Left renal cortex interstitium (tissue), 4 donors: ENCODE measurements at places on chromosomes 11 and 22.

DNA sequence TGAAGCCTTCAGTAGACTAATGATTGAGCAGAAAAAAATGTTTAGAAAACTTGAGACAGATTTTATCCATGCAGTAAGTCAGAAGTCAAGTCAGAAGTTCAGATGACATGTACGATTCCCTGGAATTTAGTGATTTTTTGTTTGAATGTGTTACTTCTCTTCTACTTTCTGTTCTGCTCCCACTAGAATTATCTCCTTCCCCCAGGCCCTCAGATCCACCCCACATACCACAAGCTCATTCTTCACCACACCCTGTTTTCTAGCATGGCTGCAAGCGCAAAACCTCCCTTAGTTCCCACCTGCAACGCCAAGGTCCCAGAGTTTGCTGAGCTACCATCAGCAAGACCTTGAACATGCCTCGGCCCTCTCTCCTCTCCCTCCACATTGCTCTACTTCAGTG is 64.1 kb downstream of the KCNJ1 start:
- no peak for DNase-seq

- DNase-seq: no peak
Observed at GRCh38 chr22:27175974-27176373, 518.6 kb downstream of the MIAT start.

DNA sequence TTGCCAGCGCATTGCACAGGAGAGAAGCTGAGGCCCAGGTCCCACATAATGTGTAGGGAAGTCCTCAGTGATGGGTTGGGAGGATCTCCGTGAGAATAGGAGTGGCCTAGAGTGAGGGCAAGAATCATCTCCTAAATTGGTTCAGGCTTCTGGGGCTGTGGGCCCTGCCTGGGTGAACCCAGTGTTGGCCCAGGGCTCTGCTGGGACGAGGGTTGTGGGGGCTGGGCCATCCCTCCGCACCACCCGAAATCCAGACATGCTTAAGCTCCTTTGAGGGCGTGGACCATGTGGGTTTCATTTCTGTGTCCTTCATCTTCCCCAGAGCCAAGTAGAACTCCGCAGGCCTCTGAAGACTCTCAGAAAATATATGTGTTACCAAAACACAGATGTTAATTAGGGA is 3.7 kb downstream of the MICALL1 start:
- no peak for DNase-seq

- DNase-seq: no peak
Observed at GRCh38 chr11:116427903-116428637, 344.7 kb downstream of the BUD13 start.

DNA sequence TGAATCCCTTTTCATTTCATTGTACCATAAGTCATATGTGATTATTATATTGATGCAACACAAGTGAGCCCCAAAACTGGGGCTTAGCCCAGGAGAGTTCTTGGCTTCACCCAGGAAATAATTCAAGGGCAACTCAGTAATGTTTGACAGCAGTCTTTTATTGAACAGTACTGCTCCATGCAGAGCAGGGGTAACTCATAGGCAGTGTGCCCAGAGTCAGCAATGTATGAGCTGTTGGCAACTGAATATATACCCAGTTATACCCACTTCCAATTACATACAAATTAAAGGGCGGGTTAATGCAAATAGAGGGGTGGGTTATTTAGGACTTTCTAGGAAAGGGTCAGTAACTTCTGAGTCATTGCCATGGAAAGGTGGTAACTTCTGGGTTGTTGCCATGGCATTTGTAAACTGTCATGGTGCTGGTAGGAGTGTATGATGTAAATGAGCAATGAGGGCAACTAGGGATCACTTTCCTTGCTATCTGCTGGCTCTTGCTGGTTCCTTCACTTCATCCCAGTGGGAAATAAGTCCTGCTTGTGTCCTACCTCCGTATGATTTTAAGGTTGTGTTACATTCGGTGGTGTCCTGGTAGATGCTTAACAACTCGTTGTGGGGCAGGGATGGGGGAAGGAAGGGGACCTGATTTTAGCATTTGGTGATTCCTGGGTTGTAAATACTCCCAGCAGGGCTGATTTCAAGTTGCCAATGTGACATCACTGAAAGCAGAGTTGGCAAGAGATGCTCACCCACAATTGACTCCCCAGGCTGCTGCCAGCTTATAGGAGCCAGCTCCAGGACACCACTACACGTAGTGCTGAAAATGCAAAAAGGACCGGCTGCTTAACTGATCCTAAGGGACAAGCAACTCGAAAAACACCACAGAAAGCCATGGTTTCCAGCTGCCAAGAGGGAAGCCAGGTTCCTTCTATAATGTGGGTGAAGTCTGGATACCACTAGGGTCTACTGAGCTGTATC is 70.1 kb downstream of the SYT9 start:
- DNase-seq: no peak

- DNase-seq: no peak
Observed at GRCh38 chr11:64976651-64977050, 4.7 kb upstream of the MAJIN start.

DNA sequence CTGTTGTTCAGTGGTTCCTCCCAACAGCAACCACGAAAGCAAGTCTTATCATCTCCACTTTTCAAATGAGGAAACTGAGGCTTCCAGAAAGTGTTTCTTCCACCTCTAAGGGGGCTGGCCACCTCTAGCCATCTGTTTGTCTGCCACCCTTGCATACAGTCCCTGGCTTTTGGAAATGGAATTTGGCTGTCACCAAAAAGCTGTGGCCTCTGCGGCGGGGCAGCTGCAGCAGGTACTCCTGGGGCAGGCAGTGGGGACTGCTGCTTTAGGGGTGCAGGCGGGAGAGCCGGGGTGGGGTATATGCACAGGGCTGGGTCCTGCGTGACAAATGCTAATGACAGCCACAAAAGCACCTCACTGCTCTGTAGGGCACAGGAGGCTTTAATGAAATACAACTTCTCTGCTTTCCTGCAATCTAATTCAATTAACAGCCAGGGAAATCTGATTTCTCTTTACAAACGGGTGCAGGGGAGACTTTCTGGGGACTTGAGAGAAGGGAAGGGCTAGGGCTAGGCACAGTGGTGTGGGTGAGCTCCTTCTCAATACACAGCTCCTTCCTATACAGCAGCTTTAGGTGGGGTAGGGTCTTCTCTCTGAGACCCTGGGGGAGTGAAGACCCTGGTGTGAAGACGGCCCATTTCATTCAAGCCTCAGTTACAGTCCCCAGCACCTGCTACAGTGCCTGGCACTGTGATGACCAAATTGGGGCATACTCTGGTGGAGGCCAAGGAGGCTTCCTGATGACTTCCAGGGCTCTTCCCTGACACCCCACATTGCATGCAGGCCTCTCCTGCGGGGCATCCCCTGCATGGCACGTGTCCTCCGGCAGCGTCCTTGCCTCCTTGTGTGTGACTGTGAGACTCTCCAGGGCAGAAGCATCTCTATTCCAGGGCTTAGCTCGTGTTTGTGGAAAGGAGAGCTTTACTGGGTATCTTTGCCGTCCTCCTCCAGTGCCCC is 161.6 kb downstream of the CEP164 start:
- DNase-seq: no peak

DNA sequence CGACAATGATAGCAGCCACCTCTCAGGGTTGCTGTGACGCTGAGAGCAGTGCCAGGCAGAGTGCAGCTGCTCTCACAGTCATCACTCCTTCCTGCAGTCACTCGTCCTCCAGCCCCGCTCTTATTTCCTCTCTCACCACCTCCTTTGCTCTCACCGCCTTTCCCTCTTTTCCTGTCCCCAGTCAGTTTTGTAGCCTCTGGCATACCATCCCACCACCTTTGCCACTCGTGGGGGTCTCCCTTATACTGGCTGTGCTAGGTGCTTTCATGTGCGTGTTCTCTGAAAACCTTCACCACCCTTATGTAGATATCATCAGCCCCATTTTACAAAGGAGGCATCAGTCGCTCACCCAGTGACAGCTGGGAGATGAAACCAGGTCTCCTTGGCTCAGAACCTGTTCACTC is 19.3 kb upstream of the ST3GAL4 start:
- DNase-seq: no peak

GRCh38 chr11:61290905-61291690 is 4.0 kb downstream of the VWCE start:
- DNase-seq: no peak

DNA sequence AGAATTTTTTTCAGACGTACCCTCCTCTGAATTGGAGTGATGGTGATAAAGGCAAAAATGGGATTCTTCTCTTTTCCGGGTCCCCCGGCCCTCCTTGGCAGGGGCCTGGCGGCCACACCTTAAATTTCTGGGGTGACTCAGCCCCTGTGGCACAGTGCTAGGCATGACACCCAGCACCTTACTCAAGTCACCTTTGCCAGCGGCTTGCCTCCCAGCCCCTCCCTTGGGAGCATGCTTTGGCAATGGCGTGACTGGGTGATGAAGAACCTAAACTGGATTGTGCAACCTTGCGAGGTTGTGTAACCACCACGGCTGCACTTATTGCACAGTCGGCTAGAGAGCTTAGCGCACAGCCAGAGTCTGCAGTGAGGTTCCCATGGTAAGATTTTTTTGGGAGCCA is 16.2 kb upstream of the LDLRAD3 start:
- DNase-seq: no peak

GRCh38 chr11:30446520-30446919 is 123.6 kb downstream of the ARL14EP start:
- DNase-seq: no peak

- peak; percentile 71 for DNase-seq
Observed at GRCh38 chr11:135002236-135002635, 590.2 kb upstream of the B3GAT1 start.

- no peak for DNase-seq
Observed at GRCh38 chr11:26086028-26086427, 245.9 kb upstream of the ANO3 start.

- DNase-seq: no peak
Observed at GRCh38 chr11:62926680-62927455, 5.7 kb upstream of the CHRM1 start.

DNA sequence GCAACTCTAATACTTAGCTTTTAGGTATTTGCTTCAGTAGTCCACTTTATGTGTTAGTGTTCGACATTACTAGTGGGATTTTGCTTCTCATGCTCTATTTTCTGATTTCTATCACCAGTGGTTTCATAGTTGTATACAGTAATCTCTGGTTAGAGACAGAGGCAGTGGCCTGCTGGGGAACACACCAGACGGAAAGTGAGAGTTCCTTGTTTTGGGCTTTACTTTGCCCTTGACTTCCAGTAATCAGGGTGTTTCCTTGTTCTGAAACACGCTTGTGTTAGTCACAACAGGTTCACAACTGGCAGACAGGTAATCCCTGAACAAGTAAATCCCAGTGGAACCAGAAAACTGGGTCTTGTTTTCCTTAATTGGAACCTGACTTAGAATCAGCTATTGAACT is 56.0 kb downstream of the PACS1 start:
- DNase-seq: no peak

GRCh38 chr11:94144216-94144615 is 15.6 kb downstream of the PANX1 start:
- DNase-seq: no peak

GRCh38 chr22:22061085-22062077 is 78.8 kb upstream of the TOP3B start:
- no peak for DNase-seq

DNA sequence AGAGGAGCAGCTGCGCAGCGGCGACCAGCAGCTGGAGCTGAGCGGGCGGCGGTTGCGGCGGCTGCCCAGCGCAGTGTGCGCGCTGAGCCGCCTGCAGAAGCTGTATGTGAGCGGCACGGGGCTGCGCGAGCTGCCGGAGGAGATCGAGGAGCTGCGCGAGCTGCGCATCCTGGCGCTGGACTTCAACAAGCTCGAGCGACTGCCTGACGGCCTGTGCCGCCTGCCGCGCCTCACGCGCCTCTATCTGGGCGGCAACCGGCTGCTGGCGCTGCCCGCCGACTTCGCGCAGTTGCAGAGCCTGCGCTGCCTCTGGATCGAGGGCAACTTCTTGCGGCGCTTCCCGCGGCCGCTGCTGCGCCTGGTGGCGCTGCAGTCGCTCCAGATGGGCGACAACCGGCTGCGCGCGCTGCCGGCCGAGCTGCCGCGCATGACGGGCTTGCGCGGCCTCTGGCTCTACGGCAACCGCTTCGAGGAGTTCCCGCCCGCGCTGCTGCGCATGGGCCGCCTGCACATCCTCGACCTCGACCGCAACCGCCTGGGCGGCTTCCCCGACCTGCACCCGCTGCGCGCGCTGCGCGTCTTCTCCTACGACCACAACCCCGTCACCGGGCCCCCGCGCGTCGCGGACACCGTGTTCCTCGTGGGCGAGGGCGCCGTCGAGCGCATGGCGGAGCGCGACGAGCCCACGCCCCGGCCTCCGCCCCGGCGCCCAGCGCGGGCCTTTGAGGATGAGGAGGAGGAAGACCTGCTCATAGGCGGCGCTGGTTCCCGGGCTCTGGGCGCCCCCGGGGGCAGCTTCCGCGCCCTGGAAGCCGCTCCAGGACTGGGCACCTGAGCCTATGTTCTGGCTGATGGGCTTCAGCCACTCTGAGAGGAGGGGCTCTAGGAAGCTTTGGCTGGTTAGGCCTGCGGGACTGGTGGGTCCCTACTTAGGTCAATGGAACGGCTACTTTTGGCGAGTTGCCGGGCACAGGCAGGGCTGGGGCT is 787 bp downstream of the LRRC10B start:
- peak; percentile 78 for DNase-seq
